ENCODE measurements at places on chromosomes 1 and 21. TPM values are rescaled to one million over a fixed set of nuclear protein-coding genes. Genes with fewer than 3 reads are reported as not detected.

The TEKT2 gene
- not detected for total RNA-seq

The GGPS1 gene
- total RNA-seq = 28.9 TPM

The ELAVL4 gene
- not detected for total RNA-seq

The FAM110D gene
- not detected for total RNA-seq

The RNU1-3 gene
- 1,003 TPM for total RNA-seq

The KIAA0040 gene
- 29.2 TPM for total RNA-seq

The SERINC2 gene
- total RNA-seq = 0.29 TPM

The SMIM11 gene
- total RNA-seq = 15.1 TPM

The KRTAP26-1 gene
- not detected for total RNA-seq

The DNTTIP2 gene
- 108 TPM for total RNA-seq

The S100A8 gene
- not detected for total RNA-seq

The FAM72C gene
- 8.2 TPM for total RNA-seq

The SH2D5 gene
- 0.55 TPM for total RNA-seq

The GUCA2B gene
- not detected for total RNA-seq

The MPL gene
- not detected for total RNA-seq

The INSRR gene
- total RNA-seq = not detected

The CTTNBP2NL gene
- total RNA-seq = 3.2 TPM

The SYT2 gene
- total RNA-seq = not detected

The FCRLB gene
- 0.51 TPM for total RNA-seq

The GBP7 gene
- 0.08 TPM for total RNA-seq
